ENCODE measurements at places on chromosomes 12 and 14.

DNA sequence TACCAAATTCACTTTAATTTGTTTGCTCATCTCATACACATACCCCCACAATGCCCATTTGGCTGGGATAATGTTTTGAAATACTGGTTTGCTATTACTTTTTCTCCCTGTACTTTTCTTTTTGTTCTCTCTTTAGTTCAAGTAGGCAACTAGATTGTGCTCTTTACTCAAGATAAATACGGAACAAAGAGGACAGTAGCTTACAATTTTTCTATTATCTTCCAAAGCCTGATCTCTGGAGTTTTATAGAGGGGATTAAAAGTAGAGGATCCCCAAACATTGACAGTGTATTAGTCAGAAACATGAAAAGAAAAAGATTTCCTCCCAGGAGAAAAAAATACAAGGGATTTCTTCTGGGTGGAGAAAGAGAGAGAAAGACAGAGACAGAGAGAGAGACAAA is 102.1 kb upstream of the FSCB start:
- DNase-seq = no peak

DNA sequence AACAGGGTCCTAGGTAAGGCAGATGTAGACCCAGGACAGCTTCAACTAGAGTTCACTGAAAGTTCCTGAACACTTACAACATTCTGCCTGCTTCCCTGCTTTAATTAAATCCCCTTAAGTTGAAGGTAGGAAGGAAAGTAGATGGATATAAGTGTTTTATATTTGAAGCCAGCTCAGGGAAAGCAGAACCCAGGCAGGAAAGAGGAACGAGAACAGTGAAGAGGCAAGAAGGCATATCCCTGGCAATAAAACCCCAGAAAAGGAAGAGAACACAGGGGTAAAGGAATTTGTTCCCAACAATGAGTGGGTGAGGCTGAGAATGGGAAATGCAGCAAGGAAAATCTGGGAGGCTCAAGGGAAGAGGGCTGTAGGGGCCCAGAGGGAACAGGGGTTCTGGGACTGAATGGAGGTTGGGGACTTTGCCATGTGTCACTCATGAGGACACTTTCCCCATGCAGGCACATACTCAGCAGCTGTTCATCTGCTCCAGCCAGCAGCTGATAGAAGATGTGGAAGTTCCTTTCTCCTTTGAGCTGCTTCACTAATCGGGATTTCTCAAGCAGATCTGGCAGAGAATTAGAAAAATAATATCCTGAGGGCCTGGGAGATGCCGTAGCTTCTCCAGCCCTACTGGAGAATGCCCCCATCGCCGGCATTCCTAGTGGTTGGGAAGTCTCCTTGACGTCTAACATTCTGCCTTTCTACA is 3.7 kb downstream of the MYO1A start:
- DNase-seq = no peak

DNA sequence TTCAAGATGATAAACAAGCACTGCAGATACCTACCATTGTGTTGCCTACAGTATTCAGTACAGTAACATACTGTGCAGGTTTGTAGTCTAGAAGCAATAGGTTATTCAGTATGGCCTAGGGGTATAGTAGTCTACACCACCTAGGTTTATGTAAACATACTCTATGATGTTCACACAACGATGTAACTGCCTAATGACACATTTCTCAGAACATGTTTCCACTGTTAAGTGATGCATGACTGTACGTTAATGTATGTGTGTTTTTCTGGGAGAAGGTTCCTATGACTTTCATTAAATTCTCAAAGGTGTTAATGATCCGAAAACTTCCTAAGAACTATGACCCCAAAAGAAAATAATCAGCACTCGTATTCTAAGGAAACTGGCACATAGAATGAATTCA is 20.9 kb upstream of the CALM1 start:
- DNase-seq = no peak

GRCh38 chr12:19369691-19370148 is 69.6 kb upstream of the AEBP2 start:
- DNase-seq = no peak

GRCh38 chr14:20904393-20905029 is 13.3 kb downstream of the RNASE3 start:
- DNase-seq = no peak

GRCh38 chr14:23299211-23299957 is 3.3 kb downstream of the PPP1R3E start:
- no peak for DNase-seq

DNA sequence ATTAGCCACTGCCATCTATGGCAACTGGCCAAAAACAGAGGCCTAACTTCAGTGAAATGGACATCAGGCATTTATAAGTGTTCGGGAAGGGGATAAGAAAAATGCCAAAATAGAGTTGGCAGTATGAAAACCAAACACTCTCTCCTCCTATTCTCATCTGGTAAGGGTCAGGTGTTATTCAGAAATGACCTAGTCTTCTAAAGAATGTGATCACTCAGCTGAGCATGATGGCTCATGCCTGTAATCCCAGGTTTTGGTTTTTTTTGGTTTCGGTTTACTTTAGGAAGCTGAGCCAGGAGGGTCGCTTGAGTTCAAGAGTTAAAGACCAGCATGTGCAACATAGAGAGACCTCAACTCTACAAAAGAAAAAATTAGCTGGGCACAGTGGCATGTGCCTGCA is 170.3 kb downstream of the GRIN2B start:
- no peak for DNase-seq

DNA sequence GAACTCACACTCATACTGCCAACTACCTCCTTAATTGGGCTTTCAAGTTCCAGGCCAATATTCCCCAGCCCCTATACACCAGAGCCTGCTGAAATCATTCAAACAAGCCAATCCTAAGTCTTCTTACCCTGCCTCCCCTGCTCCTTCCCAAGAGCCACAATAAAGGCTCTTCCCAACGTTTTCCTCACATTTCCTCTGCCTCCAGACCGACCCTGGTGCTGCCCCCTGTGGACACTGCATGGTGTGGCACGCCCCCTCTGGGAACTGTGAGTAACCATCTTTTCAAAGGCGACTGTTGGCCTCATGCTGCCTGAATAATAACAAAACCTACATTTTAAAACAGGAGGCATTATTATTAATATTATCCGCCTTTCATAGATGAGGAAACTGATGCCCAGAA is 111.6 kb upstream of the NOS1 start:
- DNase-seq = no peak

DNA sequence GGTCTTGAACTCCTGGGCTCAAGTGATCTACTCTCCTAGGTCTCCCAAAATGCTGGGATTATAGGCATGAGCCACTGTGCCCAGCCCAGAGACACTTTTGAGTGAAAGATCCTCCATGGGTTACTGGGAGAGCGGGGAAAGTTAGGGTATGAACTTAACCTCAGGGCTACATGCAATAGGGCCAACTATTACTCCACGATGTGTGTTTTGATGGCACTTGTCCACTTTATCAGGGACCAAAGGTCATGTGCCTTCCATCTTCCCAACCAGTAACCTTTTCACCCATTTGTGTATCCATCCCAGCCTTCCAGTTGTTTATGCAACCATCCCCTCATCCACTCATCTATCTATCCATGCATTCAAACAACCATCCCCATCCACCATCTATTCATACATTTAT is 60.6 kb upstream of the NOS1 start:
- no peak for DNase-seq

DNA sequence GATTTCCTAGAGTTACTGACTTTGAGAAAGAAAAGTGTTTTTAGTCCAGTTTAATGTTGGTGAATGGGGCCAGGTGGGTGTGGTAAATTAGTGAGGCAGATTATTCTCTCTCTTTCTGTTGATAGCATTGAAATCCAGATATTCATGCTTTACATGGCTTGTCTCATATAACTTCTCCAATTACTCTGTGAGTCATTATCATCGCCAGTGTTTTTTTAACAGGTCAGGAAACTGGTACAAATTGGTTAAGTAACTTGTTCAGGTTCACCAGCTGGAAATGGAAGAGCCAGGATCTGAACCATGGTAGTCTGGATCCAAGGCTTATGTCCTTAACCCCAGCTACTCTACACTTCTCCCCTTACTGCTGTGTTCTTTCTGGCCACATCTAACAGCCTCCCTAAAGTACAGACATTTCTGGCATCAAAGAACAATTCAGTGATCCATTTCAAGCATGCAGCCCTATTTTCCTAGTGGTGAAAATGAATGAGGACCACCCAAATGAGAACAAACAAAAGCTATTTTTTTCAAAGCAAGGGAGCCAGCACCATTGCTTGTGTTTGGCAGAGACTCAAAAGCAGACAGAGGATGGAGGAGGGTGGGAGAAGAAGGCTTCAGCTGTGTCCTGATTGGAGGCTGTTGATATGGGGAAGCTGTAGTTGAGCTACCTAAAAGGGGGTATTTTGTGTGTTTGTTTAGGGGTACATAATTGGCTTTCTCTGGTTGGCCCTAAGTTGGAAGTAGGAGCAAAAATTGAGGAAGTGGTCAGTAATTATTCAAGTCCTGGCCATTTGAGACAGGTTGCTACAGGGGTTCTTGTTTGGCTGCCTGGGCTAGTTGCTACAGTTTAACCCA is 1.7 kb downstream of the IRAK3 start:
- DNase-seq = no peak

GRCh38 chr14:32134448-32135097 is 57.5 kb downstream of the ARHGAP5 start:
- DNase-seq = no peak

DNA sequence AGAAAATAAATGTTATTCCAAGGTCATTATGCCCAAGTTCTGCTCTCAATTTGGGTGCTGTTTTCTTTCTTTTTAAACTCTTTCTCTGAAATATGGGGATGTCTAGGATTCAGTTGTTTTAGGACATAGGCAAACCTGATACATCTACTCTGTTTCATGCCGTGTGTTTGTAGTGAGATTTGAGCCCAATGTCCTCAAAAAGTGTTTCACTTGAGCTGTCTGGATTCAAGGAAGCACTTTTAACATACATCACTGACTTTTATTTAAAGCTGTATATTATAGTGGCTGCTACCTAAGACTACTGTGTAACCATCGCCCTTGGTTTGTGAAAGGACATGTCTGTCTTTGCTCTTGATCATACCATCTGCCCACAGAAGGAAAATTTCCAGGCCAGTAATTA is 709.3 kb upstream of the STXBP6 start:
- DNase-seq = no peak

- DNase-seq = no peak
Measured at GRCh38 chr12:43551971-43552559, at the start of gene ADAMTS20. Gene ADAMTS20, minus strand, starts transcription at chr12:43552203. Its CDS starts 282 bp downstream, at chr12:43551921.

GRCh38 chr14:73427516-73428264 is 30.7 kb downstream of the NUMB start:
- no peak for DNase-seq

DNA sequence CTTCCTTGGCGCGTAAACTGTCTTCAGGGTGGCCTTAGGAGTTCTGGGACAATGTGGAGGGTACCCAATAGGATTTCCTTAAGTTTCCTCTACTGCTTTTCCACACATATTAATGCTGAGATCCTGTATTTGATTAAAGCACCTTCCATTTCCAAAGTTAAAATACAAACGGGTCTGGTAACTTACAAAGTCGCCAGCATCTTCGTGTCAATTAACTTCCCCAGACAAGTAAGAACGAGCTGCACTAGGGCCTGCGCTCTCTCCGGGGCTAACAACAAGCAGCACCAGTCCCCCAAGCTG is 130.9 kb downstream of the NDUFA12 start:
- DNase-seq = no peak

DNA sequence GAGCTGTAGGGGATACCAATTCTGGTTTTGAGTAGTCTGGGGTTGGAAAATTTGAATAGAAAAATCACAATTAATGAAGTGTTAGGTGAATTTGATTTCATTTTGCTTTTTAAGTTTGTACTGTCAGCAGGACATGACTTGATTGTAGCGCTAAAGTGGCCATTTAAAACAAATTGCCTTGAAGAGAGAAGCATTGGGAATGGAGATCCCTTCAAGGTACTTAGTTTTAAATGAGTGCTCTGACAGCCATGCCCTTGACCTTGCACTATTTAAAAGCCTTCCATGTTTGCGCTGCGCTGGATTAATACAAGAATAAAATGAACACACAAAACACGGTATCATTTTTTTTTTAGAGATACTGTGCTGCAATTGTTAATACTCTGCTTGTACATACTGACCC is 345.9 kb downstream of the NAV3 start:
- DNase-seq = no peak

- DNase-seq = no peak
Measured at GRCh38 chr14:60514741-60515491, 6.0 kb downstream of the SIX6 start.

GRCh38 chr14:30848449-30849240 is 25.7 kb upstream of the COCH start:
- DNase-seq = no peak

- DNase-seq = no peak
Measured at GRCh38 chr12:53803194-53803593, 51.4 kb upstream of the CISTR start.

- DNase-seq = no peak
Measured at GRCh38 chr12:78568321-78569020, 296.1 kb upstream of the SYT1 start.

DNA sequence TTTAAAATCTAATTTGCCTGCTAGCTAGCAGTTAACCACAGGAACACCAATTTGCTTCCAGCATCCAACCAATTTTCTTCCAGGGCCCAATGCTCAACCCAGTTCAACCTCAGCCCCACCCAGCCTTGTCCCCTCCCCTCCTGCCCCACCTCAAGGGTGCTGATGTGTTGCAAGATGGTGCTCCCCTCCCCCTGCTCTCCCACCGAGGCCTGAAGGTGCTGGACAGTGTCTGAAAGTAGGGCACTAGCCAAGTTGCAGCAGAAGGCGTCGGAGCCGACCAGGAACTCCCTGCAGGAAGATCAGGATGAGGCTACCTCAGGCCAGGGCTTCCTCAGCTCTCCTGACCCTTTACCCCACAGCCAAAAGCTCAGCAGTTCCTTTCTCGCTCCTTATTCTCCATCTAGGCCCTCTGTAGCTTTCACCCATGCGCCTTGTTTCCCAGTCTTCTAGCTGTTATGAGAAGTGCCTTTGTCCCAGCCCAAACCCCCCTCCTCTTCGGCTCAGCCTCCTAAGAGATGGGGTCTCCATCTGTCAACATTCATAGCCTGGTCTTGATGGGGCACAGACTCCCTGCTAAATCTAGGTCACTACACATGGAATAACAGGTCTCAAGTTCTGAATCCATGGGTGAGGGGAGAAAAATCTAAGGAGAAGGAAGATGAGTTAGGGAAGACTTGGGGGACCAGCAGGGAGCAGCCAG is 3.6 kb downstream of the STAT6 start:
- no peak for DNase-seq

DNA sequence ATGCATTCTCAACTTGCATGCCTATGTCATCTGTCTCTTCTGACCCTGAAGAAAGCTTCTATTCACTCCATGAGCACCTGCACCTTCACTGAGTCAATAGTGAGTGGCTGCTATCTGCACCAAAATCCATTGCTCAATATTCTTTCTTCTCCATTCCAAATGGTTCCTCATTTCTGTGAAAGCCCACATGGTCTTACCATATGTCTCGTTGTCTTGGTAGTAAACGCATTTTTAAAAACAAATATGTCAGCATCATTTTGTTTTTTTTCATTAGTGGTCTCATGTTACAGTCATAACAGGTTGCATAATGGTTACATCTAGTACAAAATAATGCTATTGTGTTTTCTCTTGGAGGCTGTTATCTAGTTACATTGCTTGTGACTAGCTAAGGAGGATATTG is 106.9 kb upstream of the CPM start:
- no peak for DNase-seq
